ENCODE measurements at places on chromosomes 4 and X. TPM values are rescaled to one million over a fixed set of nuclear protein-coding genes. Genes with fewer than 3 reads are reported as not detected.

The NXF3 gene
- total RNA-seq, result not detected

The CT47B1 gene
- total RNA-seq, result not detected

The CCNA2 gene
- total RNA-seq, result 19.9 TPM

The RBMX gene
- total RNA-seq, result 222 TPM

The VCX2 gene
- not detected for total RNA-seq

The TLR3 gene
- 9.6 TPM for total RNA-seq

The CNGA2 gene
- not detected for total RNA-seq

The RTL5 gene
- total RNA-seq, result 10.6 TPM

The RADX gene
- total RNA-seq, result 2.5 TPM

The MEPE gene
- not detected for total RNA-seq

The PALLD gene
- total RNA-seq, result 180 TPM

The HCCS gene
- total RNA-seq, result 15.1 TPM

The HERC3 gene
- 28.8 TPM for total RNA-seq

The YY2 gene
- 2.5 TPM for total RNA-seq

The CT45A1 gene
- not detected for total RNA-seq

The EDA gene
- total RNA-seq, result 11.7 TPM

The GAGE12E gene
- not detected for total RNA-seq

The SORCS2 gene
- 7.1 TPM for total RNA-seq

The ADRA2C gene
- total RNA-seq, result 11.1 TPM

The FGF13 gene
- 27.5 TPM for total RNA-seq

The SHROOM3 gene
- total RNA-seq, result 75.9 TPM

All from metanephros (tissue), 2 donors.